ENCODE measurements at places on chromosomes 13 and 19.

DNA sequence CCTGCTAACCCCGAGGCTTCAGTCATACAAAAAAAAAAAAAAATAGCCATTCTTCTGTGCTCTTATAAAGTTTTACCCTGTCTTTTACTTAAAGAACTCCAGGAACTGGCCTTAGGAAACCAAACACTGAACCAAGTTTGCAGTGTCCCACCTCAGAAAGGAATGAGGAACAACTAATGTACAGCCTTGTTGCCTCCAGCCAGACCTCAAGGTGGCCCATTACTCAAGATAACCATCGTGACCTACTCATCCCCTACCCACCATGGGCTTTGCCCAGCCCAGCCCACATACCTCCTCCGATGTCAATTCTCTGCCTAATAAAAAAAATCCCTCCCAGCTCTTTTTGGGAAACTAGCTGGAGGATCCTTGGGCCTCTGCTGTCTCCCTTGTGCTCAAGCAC lies 133.2 kb downstream of the STARD13 start:
- no peak for DNase-seq

DNA sequence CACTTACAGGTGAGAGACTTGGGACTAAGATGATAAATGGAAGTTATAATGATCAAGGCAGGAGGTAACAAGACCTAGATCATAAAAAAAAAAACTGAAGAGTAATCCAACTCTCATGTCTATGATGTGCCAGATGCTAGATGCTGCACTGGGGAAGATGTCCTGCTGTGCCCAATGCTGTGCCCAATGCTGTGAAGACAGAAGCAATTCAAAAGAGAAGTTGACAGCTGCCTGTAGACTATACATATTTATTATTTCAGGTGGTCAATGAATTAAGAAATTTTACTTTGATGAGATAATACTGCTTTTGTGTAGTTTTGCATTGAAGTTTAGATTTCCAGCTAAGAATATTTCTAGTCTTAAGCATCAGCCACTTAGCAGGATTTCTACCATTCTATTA lies 21.5 kb downstream of the VWA8 start:
- no peak for DNase-seq

DNA sequence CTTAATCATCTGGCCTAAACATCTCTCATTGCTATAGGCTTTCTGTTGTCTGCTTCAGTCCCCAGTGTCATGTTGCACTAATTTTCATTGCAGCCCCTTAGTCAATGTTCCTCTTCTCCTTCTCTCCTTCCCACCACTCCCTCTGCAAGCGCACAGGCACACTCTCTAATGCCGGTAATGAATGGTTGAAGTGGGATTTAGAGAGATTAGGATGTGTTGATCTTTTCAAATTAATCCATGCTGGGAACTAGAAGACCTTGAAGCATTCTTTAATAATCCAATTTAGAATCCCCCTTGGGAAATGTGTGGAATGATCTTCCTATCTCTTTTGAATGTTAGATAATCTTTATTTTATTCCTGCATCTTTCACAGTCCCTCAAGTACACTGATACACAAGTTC lies 33.2 kb upstream of the NDFIP2 start:
- DNase-seq = no peak

GRCh38 chr19:35117116-35117515 lies 1.5 kb downstream of the FXYD3 start:
- DNase-seq = no peak

GRCh38 chr13:108037348-108037747 lies 178.0 kb downstream of the LIG4 start:
- DNase-seq = no peak

- peak; percentile 30 for DNase-seq
These were observed 7.5 kb downstream of the ARL11 start for GRCh38 chr13:49635599-49636433.

GRCh38 chr13:61774903-61775302 lies 359.3 kb upstream of the PCDH20 start:
- DNase-seq = no peak

DNA sequence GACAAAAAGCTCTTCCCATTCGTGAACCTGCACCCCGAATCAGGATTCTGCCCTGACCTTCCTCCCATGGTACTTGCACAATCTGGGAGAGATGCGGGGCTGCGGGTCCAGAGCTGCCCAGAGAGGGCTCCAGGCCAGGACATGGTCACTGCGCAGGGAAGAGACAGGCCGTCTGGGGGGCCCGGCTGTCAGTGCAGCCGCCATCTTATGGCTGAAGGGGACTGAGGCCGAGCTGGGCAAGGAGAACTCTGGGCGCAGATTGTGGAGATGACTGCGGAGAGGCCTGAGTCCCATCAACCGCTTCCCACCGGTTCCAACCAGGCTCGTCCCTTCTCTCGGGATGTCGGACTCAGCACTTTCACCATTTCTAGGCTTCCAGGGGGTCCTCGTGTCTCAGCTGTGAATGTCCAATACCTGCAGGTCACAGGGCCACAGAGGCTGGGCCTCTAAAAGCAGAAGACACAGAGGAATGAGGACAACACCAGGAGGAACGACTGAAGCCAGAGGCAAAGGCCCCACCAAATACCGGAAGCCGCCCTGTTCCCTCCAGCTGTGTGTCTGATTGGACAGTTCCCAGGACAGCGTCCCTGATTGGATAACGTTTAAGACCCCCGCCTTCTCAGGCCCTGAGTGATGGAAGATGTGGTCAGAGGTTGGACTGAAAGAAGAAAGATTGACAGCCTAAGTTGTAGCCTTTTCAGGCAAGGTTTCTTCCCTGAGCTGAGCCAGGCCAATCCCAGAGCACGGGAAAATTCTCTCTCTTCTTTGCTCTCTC lies 117.1 kb upstream of the ZNF91 start:
- DNase-seq = no peak

DNA sequence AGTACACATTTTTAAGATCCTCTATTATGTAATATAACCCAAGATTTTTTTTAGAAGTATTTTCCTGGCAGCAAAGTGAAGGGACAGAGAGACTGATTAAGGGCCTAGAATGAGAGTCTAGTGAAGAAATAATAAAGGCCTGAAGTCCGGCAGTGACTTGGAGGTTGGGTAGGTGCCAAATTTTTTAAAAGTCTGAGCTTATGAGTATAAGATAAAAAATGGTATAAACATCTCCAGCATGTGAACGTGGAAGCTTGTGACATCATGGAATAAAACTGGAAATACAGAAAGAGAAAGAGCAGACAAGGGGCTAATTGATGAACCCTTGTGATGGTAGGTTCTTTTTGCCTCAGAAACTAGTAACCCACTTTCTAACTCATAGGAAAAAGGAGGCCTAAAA lies 174.6 kb downstream of the SUCLA2 start:
- DNase-seq = no peak

DNA sequence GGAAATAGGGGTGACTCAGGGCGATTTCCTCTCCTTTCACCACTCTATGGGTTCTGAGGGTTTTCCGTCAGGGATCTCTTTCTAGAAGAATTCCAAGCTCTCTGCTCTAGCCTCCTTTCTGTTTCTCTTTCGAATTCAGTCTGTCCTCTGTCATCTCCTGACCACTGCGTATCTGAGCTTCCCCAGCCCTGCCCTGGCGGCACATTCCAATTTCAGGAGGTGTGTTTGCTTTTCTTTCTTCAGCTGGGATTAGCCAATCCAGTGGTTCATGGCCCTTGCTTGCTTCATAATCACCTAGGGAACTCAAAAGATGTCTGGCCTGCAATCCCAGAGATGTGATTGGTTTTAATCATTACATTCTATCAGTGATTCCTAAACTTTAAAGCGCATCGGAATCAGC lies 9.4 kb downstream of the IFNL2 start:
- no peak for DNase-seq

GRCh38 chr19:7226739-7227138 lies 67.5 kb downstream of the INSR start:
- DNase-seq = no peak

DNA sequence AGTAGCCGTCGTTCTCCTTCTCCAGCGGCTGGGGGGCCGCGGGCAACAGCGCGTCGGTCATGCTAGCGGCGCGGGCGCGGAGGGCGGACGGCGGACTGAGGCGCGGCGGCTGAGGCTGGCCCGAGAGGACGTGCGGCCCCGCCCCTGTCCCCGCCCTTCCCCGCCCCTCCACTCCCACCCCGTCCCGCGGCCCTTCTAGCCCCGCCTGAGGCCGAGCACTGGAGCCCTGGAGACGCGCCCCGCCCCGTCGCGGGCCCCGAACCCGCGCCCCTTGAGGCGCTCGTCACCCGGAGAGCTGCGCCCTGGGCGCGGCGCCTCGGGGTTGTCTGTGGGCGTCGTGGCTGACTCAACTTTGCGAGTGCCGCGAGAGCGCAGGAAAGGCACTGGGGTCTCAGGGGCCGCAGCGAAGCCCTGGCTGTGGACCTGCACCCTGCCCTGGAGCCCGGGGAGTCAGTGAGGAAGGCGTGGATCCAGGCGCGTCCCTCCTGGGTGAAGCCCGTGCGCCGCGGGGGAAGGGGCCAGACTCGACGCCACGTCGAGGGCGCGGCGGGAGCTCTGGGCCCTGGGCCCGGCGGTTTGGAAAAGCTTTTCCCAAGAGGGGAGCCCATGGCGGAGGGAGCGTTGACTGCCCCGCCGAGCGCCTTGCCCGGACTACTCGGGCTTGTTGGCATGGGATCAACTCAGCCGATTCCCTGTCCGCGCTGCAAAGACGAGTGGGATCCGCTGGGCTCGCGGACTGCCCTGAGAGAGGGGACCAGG lies at the start of gene RHPN2:
TSS of gene RHPN2 (minus strand) at position 97 of the 759 bp plus-strand sequence. CDS start at position 61, 36 bp downstream.
- DNase-seq = peak; percentile 59

DNA sequence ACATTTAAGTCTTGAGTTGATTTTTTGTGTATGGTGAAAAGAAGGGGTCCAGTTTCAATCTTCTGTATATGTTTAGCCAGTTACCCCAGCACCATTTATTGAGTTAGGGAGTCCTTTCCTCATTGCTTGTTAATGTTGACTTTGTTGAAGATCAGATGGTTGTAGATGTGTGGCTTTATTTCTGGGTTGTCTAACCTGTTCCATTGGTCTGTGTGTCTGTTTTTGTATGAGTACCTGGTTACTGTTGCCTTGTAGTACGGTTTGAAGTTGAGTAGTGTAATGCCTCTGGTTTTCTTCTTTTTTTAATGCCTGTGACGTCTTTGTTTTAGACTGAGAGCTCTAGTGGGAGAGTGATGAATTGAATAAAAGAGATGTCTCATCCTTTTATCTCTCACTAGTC lies 83.2 kb downstream of the NBEA start:
- no peak for DNase-seq
